ENCODE measurements at places on chromosomes 3 and 15.

DNA sequence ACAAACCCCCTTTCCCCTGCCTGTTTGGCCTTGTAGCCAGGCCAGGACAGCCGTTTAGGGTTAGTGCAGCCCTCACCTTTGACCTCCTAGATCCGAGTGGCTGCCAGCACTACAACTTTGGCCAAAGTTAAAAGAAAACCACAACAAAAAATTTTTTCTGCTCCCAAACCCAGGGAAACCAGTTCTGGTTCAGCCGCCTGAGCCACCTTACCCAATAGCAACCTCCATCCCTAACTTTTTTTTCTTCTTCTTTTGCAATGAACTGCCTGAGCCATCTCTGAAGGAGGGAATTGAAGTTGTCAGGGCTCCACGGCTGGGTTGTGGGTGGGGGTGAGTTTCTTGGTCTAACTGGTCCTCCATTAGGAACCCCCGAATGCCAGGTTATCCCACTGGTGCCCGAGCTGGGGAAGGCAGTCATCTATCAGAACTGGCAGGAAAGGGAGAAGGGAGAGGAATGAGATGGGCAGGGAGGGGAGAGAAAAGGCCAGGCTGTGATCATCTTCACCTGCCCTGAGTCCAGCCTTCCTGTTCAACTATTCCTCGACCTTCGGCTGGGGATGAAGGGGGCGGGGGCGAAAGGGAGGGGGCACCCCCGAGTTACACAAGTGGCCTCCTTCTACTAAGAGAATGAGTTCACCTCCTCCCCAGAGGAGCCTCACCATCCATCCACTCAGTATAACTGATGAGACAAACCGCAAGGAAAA lies 6.2 kb upstream of the NR2F2 start:
- no peak for DNase-seq

DNA sequence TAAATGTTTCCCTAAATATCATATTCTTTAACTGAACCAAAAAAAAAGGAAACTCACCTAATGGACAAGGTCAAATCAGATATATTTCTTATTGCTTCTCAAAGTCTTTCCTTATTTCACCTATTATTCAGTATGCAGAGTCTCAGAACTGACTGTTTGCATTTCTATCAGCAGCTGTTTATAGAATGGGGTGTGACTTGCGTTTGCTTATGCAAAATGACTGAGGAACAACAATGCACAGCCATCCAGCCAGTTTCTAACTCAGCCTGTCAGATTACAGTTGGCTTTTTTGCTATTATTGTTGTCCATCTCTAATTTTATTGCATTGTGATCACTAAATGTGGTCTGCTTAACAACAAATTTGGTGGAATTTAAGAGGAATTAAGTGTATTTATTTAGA lies 40.7 kb downstream of the RAB27A start:
- DNase-seq, result no peak

- no peak for DNase-seq
Measured at GRCh38 chr3:141764986-141765385, 1.8 kb downstream of the GRK7 start.

DNA sequence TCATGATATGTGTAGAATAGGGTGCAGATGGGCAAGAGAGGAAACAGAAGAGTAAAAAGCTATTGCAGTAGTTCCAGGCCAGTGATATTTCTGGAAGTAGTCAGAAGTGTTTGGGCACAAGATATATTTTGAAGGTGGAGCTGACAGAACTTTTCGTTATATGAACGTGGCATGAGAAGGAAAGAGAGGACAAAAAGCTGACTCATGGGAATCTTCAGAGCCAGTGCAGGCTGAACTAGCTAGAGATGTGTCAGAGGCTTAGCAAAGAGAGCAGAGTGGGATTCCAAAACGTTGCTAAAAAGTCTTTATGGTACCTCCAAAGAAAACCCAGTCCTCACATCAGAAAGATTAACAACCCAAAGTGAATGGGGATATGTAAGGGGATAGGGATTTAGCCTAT lies 28.7 kb downstream of the TRIM69 start:
- DNase-seq, result no peak

GRCh38 chr3:47613722-47614121 lies 35.1 kb upstream of the CSPG5 start:
- no peak for DNase-seq

GRCh38 chr3:12198301-12198700 lies 39.6 kb upstream of the TIMP4 start:
- no peak for DNase-seq

DNA sequence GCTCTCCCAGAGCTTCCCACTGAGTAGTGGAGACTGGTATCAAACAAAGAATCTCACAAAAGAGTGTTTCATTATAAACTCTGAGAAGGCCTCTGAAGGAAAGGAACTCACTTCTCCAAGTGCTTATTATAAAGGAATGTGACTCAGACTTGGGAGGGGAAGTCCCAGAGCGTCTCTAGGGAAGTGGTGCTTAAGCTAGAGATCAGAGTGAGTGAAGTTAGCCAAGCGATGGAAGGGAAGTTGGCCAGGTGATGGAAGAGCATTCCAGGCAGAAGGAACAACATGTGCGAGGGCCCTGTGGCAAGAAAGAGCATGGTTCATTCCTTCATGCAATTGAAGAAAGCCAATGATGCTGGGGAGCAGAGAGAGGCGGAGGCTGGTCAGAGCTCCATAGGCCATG lies 2.3 kb downstream of the XYLB start:
- DNase-seq, result no peak

DNA sequence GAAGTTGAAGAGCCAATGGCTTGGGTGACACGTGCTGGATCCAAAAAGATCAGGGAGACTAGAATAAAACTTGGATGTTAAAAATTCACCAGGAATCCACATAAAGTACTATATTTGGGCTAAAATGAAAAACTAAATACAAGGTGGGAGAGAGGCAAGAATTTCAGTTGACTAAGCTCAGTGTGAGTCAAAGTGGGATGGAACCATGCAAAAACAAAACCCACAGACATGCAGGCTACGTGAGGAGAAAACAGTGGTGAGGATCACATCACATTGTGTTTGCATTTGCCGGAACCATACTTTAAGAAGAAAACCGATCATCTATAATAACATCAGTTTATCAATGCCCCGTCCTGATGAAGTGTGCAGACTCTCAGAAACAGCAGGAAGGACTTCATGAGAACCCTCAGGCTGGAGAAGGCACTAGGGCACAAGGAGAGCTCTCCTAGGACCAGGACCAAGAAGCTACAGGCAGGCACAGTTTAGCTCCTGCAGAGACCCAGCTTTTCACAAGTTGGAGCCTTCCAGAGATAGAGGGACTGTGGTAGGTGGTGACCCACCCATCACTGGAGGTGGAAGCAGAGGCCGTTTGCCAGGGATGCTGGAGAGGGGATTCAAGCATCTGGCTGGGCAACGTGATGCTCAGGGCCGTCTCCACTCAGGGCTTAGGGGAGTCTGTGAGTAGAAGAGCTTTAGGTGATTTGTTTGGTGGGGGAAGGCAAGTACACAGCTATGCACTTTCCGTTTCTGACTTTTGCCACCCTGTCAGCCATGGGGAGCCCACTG lies 29.0 kb upstream of the NR2E3 start:
- no peak for DNase-seq

- DNase-seq, result peak; percentile 18
Measured at GRCh38 chr3:186783731-186784515, 546 bp downstream of the EIF4A2 start.

Data from DMS79 (cell line).